ENCODE measurements at places on chromosomes 5 and 9.

GRCh38 chr9:132005899-132006298 is 73.8 kb downstream of the MED27 start:
- no peak for DNase-seq

DNA sequence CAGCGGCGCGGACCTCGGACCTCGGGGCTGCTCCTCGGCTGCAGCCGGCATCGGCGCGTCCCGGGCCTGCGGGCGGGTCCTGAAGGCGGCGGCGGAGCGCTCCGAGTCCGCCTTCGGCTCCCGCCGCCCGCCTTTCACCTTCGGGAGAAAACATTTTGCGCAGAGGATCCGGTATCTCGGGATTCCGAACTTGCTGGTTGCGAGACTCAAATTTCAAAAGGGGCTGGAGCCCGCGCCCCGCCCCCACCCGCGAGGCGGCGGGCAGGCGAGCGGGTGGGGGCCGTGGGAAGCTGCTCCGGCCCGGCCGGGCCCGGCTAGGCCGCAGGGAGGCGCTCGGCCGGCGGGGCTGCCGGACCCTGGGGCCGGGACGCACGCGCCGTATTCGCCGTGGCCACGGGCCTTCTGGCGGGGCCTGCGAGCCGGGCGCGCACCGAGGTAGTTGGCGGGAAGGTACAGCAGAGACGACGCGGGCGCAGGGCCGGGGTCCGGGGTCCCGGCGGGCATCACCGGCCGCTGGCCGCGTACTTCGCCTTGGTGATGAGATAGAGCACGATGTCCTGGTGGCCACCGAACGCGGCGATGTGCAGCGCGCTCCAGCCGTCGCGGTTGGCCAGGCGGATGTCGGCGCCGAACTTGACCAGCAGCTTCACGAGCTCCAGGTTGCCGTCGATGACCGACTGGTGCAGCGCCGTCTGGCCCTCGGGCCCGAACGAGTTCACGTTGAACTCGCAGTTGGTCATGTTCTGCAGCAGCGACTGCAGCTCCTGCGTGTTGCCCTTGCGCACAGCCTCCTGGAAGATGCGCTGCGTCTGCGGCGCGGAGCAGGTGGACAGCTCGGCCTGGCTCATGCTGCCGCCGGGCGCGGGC is 757 bp downstream of the NRARP start:
- DNase-seq, result no peak

DNA sequence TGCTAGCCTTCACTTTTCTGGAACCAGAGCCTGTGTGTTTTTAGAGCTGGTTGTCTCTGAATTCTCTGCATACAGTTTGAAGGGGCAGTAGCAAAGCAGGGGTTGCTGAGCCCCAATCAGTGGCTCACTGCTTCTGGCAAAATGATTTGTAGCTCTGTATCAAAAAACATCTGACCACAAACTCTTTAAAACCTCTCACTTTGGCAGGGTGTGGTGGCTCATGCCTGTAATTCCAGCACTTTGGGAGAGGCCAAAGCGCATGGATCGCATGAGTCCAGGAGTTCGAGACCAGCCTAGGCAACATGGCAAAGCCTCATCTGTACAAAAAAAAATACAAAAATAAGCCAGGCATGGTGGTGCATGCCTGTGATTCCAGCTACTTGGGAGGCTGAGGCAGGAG is 28.3 kb upstream of the APC start:
- DNase-seq, result no peak

DNA sequence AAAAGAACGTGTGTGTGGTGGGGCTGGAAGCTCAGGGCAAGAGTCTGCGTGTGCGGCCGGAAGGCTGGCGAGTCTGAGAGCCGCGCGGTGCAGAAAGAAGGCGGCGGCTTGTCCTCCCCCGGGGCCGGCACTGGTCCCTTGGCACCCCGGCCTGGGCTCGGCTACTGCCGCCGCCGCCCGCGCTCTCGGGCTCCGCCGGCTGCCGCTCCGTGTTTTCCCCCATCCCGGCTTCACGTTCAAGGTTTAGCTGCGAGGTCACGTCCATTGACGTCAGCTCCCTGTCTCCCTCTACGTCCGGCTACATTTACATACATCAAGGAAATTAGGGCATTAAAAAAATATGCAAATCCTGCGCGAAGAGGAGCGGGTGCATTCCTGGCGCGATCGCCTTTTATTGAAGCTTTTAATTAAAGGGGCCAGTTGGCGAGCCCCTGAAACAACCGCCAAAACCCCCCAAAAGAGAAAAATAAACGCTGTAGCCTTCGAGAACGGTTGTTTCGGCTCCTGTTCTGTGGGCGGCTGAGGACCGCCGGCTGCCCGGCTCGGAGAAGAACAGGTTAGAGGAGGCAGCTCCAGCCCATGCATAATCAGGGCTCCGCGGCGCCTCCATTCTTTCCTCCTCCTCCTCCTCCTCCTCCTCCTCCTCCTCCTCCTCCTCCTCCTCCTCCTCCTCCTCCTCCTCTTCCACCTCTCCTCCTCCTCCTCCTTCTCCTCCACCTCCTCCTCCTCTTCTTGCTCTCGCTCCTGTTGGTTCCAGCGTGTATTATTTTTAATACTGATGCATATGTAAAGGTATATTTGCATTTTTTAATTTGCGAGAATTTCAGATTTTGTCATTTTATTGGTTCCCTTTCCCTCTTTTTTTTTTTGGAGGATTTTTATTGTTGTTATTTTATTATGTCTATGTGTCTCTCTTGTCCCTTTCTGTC is 207.0 kb downstream of the MEF2C start:
- DNase-seq, result no peak

GRCh38 chr9:30995956-30996738 is 1388.3 kb upstream of the ACO1 start:
- DNase-seq, result no peak

DNA sequence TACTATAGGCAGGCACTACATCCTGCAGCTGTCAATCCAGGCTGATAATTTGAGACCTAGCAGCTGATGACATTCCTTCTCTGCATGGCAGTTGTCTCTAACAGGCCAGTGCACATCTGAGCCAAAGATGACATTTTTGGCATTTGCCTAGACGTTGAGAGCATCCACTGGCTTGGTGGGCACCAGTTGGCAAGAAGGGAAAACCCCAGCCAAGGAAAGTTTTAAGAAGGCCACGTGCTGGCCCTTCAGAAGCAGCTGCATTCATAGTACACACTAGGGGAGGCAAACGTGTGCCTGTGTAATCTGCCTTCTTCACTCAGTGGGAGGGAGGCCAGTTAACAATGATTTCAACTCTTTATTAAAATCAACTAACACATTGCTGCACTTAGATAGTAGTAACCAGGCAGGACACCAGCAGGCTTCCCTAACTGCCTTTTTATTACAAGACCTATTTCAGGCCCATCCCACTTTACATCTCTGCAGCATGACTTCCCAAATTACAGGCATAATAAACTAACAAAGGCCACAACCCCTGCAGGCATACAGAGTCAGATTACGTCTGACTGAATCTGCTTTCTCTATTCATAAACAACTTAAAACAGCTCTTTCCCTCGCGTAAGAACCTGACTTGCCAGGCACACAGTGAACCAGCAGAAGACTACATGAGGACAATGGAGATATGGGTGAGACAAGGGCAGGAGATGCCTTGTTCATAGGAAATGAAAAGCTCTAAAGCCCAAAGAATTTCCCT is 576.3 kb downstream of the PDE4D start:
- DNase-seq, result no peak

GRCh38 chr9:129005336-129005997 is 22.7 kb downstream of the SH3GLB2 start:
- DNase-seq, result no peak

DNA sequence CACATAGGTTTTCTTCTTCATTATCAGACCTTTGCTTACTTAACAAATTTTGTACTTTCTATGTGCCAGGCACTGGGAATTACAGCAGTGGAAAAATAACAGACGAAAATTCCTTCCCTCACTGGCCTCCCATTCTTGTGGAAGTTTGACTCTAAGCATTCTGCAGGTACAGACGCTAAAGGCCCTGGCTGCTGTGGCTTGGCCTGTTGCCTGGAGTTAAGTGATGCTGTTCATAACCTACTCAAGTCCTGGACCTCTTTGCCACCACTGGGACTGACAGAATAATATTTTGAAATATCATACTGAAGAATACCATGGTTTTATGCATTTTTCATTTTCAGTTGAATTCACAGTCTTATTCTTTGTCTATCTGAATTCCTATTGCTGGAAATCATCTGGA is 97.3 kb upstream of the SPATA31C2 start:
- no peak for DNase-seq

DNA sequence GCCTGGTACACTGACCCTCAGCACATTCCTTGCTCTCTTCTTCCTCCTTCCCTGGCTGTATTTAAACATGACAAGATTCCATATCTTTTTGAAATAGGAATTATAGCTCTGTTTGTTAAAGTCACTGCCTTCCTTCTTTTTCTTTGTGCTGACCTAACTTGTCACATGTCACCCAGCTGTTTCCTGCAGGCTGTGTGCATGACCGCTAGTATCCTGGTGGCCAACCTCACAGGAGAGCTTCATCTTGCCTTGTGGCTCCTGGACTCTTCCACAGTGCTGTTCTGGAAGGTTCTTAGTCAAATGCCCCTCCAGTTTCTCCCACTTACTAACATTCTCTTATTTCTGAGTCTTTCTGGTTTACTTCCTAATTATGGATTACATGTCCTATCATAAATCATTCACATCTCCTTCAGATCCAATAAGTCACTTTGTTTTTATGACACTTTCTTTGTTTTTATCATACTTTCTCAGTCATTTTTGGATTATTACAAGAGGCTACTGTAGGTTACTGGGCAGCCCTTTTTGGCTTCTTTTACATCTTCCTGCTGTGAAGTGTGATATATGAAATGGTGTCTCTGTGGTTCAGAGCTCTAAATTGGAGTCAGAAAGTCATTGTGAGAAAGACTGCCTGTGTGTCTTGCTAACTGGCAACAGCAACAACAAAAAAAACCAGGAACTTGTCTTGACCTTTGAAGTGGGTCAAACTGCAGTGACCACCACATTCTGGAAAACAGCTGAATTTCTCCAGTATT is 463.6 kb upstream of the DAP start:
- DNase-seq, result no peak

DNA sequence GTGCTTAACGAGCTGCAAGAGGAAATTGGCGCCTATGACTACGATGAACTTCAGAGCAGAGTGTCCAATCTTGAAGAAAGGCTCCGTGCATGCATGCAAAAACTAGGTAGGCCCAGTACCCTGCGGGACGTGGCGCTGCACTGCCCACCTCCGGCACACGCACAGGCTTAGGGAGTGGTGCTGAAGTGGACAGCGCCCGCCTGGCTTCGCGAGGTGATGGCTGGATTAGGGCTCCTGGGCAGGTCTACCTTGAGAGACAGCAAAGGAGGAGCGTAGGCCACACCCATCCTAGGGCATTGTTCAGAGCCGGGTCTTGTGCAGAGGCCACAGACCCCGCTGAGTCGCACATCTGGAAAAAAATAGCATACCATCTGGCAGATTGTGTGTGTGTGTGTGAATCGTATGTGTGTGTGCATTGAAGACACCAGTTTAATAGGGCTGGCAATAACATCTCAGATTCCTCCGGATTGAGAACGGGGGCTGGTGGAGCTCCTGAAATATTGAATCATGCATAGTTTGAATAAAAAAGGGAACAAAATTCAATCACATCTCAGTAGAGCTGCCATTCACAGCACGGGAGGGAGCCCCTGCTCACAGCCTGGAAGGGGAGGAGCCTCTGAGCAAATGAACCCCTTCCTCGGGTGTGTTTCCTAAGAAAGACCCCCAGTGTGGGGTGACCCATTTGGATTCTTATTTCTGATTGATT is 11.1 kb downstream of the OLFM1 start:
- no peak for DNase-seq

Data from SIG-M5 (cell line).